ENCODE measurements at places on chromosomes 2 and 18.

- no peak for DNase-seq
Observed at GRCh38 chr2:9692456-9693195, 61.8 kb upstream of the YWHAQ start.

GRCh38 chr2:57802243-57802642 lies 244.4 kb upstream of the VRK2 start:
- no peak for DNase-seq

DNA sequence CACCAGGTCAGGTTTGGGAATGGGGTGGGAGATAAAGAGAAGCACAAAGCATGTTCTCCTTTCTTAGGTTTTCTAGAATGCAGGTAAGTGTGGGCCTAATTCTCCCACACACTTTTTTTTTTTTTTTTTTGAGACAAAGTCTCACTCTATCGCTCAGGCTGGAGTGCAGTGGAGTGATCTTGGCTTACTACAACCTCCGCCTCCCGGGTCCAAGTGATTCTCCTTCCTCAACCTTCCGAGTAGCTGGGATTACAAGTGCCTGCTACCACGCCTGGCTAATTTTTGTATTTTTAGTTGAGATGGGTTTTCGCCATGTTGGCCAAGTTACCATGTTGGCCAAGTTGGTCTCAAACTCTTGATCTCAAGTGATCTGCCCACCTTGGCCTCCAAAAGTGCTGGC lies 26.3 kb downstream of the LIPG start:
- no peak for DNase-seq

- no peak for DNase-seq
Observed at GRCh38 chr2:149037851-149038250, 648 bp upstream of the LYPD6B start.

GRCh38 chr2:152354909-152355308 lies 19.9 kb downstream of the FMNL2 start:
- peak; percentile 50 for DNase-seq

DNA sequence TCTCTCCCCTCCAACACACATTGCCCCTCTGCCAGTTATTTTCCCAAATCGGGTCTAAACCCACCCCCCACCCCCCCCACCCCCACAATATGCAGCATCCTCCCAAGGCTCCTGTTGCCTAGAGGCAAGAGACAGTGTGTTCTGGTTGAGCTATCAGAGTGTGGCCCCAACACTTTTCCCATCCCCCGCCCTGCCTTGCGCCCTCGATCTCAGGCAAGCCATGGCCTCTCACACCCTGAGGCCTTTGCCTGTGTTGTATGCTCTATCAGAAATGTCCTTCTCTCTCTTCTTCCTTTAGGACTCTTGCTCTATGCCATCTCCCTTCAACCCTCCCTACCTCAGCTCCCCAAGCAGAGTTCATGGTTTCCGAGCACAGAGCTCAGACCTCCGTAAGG lies 9.5 kb upstream of the GRHL1 start:
- DNase-seq, result no peak

DNA sequence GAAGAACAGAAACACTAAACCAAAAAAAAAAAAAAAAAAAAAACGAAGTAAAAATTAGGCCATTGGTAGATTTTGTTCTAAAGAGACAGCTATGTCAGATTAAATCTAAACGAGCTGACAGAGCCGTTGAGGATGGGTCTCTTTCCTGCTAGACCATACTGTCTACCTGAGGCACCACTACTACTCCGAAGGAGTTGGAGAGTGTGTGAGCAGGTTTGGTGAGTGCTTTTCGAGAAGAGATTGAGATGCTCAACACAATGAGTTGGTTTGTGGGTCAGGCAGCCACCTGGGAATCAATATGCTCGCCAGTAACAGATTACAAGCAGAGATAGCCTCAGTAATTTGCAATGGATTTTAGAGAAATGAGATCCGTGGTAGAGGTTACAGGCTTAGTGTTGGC lies 281.5 kb upstream of the EPAS1 start:
- no peak for DNase-seq

GRCh38 chr18:47790036-47790435 lies 140.4 kb downstream of the SMAD2 start:
- no peak for DNase-seq

DNA sequence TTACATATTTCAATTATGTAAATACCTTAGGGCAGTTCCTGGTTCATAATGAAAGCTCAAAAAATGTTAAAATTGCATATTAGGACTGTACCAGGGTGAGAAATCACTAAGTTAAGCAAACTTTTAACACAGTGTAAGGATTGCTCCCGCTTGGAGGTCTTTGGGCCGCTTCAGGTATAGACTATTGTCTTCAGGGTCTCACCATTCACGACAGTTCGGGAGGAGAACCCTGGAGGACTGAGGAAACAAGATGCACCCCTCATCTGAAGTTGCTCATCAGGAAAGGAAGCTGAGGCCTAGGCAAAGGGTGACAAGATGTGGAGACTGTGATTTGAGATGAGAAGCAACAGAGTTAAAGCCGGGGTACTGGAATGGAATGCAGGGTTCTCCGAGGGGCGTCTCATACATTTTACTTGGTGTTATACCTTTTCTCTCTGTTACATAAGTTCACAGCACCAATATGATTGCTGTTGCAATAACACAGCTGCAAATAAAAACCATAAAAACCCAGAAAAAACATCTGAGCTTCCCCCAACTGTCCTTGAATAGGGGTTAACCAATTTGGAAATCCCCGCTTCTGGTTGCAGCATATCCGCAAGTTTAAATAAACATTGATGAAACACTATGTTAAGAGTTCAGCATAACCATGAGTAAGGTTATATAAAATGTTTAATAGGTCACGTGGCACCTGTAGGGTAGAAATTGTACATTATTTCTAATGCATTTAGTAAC lies 40.1 kb downstream of the FBXO48 start:
- peak; percentile 95 for DNase-seq

- DNase-seq, result peak; percentile 58
Observed at GRCh38 chr18:54690198-54690597, 99.2 kb downstream of the DYNAP start.

GRCh38 chr18:11387880-11388279 lies 221.5 kb upstream of the SLC35G4 start:
- peak; percentile 18 for DNase-seq

DNA sequence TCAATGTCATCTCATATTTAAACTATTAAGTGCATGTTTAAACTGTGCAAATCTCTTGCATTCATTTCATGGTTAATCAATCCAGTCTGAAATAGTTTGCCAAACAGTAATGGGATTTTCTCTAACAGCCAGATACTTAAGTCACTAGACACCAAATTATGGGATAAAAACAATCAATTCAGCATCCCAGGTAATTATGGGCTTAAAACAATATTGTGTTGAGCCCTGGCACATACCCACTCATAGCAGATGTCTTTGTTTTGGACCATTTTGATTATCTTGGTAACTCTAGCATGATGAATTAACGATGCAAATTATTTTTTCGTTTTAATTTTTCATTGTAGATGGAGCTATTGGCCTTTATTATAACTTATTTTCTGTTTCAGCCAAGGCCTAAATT lies 118.5 kb upstream of the CD302 start:
- no peak for DNase-seq

GRCh38 chr2:10740226-10740625 lies 18.8 kb downstream of the ATP6V1C2 start:
- DNase-seq, result no peak

DNA sequence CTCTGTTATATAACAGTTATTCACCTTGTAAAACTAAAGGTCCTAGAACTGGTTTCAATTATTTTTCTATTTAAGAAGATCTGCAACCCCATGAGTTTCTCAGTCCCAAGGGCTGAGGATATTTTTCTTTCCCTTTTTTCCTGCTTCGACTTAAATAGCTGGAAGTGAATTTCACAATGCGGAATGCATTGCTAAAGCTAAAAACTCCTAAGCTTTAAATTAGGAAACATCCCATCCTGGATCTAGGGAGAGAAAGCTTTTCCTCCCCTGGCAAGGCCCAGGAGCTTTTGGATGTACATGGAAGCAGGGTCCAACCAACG lies 1.4 kb downstream of the RFX8 start:
- DNase-seq, result peak; percentile 46

- no peak for DNase-seq
Observed at GRCh38 chr2:225008179-225008856, 34.0 kb downstream of the DOCK10 start.

DNA sequence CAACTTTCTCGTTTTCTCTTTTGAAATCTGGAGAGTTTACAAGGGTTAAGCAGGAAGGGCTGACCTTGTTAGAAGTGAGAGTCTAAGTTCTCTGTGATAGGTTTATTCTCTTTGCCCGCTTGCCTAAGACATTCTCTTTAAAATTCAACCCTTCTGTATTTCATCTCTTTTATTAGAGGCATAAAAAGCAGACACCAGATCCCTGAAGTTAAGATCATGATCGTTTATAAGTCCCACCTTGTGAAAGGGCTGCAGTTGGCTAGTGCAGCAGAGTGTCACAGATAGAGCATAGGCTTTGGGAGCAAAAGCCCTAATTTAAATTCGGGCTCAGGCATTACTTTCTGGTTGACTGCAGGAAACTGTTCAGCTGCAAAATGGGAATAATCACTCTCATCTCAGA lies 181.2 kb downstream of the EPHA4 start:
- no peak for DNase-seq

DNA sequence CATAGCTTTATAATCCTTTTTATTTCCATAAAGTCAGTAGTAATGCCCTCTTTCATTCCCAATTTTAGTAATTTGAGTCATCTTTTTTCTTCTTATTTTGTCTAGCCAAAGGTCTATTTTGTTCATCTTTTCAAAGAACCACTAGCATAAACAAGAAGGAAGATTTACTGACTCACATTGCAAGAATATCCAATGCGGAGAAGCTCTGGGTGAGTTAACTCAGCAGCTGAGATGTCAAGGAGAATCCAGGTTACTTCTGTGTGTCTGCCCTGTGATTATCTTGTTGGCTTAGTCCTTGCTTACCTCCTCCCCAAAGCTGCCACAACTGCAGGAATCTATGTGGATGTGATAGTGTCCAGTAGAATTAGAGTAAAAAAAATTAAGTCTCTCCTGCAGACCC lies 311.4 kb upstream of the NCKAP5 start:
- DNase-seq, result no peak

DNA sequence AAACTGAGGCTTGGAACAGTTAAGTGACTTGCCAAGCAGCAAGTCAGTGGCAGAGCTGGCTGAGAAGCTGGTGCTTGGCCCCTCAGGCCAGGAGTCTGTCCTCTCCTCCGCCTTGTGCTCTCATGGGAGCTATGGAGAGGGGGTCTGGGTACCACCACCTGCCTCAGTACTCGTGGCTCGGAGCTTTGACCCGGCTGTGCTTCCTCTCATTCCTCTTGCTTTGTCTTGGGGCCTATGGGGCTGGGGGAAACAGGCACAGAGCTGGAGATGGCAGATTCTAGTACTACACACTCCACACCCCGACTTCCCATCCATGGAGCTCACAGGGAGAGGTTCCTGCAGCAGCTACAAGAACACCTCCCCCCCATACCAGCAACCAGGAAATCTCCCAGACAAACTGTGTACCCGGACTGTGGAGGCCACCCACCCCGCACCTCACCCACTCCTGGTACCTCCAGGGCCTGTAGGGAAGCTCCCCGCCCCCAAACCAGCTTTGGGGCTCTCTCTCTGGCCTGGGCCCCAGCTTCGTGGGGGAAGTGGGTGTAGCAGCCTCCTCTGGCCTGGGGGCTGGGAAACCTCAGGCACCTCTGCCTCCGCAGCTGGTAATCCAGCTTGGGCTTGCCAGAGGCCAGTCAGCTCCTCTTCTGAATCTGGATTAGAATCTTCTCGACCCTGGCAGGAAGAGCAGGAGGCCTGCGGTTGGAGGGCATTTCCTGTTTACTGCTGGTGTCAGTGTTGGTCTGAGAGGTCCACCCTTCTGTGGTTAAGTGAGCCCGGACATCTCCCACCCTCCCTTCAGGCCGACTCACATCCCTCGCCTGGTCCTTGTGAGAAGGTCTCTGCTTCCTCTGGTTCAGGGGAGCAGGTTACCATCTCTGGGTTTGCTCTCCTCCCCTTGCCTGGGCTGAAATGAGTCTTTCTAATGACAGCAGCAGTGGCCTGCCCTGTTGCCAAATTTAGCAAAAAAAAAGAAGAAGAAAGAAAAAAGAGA lies 22.3 kb upstream of the RHOB start:
- DNase-seq, result peak; percentile 89

- DNase-seq, result no peak
Observed at GRCh38 chr2:33383855-33384598, 92.4 kb upstream of the RASGRP3 start.

GRCh38 chr18:33022370-33022769 lies 249.5 kb upstream of the KLHL14 start:
- no peak for DNase-seq

- DNase-seq, result peak; percentile 52
Observed at GRCh38 chr2:98643496-98644100, 35.2 kb downstream of the UNC50 start.

GRCh38 chr2:205995260-205995659 lies 90.7 kb downstream of the INO80D start:
- DNase-seq, result no peak

- DNase-seq, result no peak
Observed at GRCh38 chr18:73220663-73221062, 352.9 kb upstream of the NETO1 start.

GRCh38 chr2:29761278-29761677 lies 160.1 kb downstream of the ALK start:
- no peak for DNase-seq

DNA sequence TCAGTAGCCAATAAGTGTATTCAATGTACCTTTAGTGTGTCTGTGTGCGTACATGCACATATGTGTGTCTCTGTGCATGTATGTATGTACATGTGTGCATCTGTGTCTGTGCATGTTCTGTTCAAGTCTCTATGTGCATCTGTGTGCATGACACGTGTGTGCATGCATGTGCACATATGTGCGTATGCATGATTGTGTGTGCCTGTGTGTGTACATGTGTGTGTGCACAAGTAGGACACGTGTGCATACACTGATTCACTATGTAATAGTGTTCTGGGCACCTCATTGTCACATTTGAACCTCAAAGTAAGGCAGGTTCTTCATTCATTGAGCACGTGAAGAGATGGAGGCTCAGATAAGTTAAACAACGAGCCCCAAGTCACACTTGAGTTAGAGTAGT lies 142.6 kb upstream of the COPS8 start:
- DNase-seq, result no peak

DNA sequence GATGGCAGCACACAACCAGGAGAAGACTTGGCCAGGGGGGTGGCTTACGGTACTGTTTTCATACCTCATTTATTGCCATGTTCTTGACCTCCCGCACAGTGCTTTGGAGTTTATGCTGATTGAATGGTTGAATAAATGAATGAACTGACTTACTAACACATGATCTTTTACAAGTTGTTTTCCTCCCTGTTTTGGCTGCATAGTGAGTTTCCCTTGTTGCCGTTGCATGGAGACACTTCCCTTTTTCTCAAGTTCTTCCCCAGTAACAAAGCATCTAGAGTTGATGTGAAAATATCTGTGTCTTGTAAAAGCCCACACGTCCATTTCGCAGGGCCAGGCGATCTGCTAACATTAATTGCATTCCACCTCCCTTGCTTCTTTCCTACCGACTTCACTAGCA lies 35.7 kb upstream of the RAB1A start:
- DNase-seq, result no peak

DNA sequence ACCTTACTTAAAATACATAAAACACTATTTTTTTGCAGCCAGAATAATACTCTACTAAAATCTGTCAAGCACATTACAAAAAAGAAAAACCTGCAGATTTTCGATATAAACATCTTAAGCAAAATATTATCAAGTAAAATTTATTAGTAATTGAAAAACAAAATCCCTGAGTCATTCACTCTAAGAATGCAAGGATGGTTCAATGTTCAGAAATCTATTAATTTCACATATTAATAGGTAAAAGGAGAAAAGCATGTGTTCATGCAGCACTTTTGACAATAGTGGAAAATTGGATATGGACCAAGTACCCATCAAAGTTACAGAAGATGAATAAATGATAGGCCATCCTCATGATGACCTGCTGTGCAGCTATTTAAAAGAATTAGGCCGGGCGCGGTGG lies 66.2 kb upstream of the OTOS start:
- no peak for DNase-seq

Data from iris pigment epithelial cell (primary cell).